HT-29 (cell line): ENCODE measurements at places on chromosomes 3 and 15. TPM values are rescaled to one million over a fixed set of nuclear protein-coding genes. Genes with fewer than 3 reads are reported as not detected.

DNA sequence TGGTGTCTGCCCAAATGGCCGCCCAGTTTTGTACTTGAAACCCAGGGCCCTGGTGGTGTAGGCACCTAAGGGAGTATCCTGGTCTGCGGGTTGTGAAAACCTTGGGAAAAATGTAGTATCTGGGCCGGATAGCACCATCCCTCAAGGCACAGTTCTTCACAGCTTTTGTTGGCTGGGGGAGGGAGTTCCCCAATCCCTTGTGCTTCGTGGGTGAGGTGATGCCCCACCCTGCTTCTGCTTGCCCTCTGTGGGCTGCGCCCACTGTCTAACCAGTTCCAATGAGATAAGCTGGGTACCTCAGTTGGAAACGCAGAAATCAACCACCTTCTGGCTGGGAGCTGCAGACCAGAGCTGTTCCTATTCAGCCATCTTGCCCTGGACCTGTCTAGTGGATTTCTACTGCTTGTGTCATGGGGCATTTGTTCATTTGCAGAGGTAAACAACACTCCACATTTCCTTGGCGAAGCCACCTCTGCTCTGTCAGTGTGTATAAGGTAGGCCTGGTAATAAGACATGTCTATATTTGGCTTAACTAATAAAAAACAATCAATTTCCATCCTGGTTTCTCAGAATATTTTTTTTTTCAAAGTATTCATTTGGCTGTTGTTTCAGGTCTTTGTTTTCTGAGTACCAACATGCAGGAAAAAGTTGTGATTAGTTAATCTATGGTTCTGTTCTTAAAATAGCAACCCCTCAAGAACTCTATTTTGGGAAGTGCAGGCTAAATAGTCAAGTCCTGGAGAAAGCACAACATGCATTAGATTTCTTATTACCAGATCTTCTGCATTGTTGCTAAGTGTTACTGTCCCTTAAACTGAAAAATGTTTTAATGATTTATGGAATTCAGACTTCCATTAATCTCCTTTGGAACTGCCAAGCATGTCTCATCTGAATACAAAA lies 304.3 kb downstream of the ZIC1 start:
- DNase-seq = no peak

DNA sequence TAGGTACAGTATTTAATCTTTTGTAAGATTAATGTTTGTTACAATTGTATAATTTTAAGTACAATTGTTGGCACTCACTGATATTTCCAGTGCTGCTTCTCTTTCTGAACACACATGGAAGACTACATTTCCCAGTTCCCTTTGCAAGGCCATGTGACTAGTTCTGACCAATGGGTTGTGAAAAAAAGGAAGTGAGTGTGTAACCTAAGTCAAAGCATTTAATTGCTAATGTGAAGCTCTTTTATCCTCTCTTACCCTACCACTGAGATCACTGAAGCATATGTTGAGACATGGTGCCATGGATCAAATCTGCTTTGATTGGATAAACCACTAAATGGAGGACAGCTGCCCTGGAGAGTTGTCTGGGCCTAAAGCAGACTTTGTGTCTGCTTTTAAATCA lies 83.9 kb upstream of the PLXND1 start:
- DNase-seq = peak; percentile 75

GRCh38 chr3:139265131-139266016 lies 78.4 kb upstream of the MRPS22 start:
- DNase-seq = no peak

DNA sequence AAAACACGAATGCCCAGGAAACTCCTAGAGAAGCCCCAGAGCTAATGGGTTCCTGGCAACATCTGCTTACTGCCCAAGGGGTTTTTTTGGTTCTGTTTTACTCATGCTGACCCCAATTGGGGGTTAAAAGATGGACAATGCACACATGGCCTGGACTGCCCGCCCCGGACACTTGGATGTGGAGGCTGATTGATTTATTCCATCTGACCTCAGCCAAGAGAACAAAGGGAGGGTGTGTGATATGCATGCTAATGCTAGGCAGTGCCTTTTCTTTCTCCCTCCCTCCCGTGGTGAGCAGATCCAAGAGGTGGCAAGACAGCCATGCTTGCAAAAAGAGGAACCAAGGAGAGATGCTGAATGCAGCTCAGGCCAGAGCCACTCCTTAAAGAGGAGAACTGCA lies 3.3 kb upstream of the LRTM1 start:
- DNase-seq = no peak

GRCh38 chr15:89760303-89761008 lies 9.4 kb upstream of the MESP1 start:
- DNase-seq = peak; percentile 96

- DNase-seq = no peak
These were observed 13.9 kb upstream of the MGLL start for GRCh38 chr3:127835993-127836882.

- peak; percentile 31 for DNase-seq
These were observed 218.6 kb downstream of the GREM1 start for GRCh38 chr15:32936283-32936918.

DNA sequence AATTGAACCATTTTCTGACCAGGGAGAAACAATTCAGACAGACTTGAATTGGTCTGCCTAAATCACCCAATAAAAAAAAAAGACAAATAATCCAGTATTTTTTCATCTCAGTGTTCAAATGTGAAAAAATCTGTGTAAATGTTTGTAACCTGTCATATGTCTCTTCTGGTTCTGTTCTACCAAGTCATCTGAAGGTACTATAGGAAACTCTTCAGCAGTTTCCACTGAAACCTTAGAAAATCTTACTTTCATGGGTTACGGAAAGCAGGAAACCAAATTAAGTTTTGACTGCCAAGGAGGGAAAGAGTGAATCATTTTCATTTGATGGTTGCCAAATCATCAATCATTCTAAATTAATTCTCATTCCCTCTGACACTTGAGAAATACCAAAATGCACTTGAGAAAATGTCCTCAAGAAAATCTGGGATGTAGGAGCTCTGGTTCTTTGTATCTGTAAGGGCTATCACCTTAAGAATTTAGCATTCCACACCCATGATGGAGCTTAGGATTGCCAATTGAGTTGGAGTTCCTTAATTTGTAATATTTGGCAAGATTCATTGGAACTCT lies 278.2 kb upstream of the KCNH8 start:
- no peak for DNase-seq

DNA sequence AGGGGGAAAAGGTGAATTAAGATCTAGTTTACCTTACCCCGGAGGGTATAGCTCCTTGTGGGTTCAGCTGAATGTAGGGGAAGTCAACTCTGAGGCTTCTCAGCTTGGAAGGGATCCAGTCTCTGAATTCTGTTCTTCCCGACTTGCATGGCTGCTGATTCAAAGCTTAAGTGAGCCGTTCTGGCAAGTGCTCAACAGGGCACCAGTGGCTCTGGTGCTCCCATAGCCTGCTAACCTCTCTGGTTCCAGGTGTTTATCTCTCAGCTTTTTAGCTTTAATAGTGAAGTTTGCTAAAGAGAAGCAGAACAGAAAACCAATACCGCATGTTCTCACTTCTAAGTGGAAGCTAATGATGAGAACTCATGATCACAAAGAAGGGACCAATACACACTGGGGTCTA lies 46.3 kb upstream of the RBP1 start:
- no peak for DNase-seq

GRCh38 chr15:85388566-85389305 lies 8.3 kb downstream of the AKAP13 start:
- DNase-seq = no peak

- no peak for DNase-seq
These were observed 12.1 kb downstream of the CSNK1G1 start for GRCh38 chr15:64343841-64344240.

GRCh38 chr3:60186359-60186758 lies 1064.9 kb downstream of the FHIT start:
- no peak for DNase-seq

Gene SEMA3F
- total RNA-seq = 14.6 and 16.5 TPM in 2 replicates

Gene GHRL
- not detected in 2 replicates for total RNA-seq

Gene AGBL1
- not detected in 2 replicates for total RNA-seq

Gene GATM
- total RNA-seq = 0.53 and 0.76 TPM in 2 replicates

Gene STARD9
- total RNA-seq = 0.15 and 0.50 TPM in 2 replicates

Gene IL1RAP
- total RNA-seq = 3.5 and 6.0 TPM in 2 replicates

Gene CPLX3
- 0.13 and 0.25 TPM in 2 replicates for total RNA-seq

Gene FANCD2OS
- not detected in 2 replicates for total RNA-seq

Gene ADAMTS7
- total RNA-seq = 0.50 and 0.69 TPM in 2 replicates

Gene ERICH6
- total RNA-seq = not detected in 2 replicates
